M059J (cell line): ENCODE measurements at places on chromosomes 13 and 19. TPM values are rescaled to one million over a fixed set of nuclear protein-coding genes. Genes with fewer than 3 reads are reported as not detected.

GRCh38 chr13:46683676-46684260, 113.2 kb downstream of the ESD start:
- peak; percentile 12 for DNase-seq

- DNase-seq: no peak
These were observed 1.1 kb downstream of the FKBP8 start for GRCh38 chr19:18541992-18542940.

GRCh38 chr13:101763191-101763590, 310.7 kb downstream of the ITGBL1 start:
- DNase-seq: peak; percentile 5

- DNase-seq: peak; percentile 39
These were observed 4.6 kb downstream of the EPN1 start for GRCh38 chr19:55679343-55680257.

Gene TRPM4
- 1.2 and 2.6 TPM in 2 replicates for total RNA-seq

GRCh38 chr13:106372199-106373155, 163.0 kb downstream of the EFNB2 start:
- DNase-seq: peak; percentile 51

Gene CYP4F22
- not detected in 2 replicates for total RNA-seq

GRCh38 chr13:48178126-48178525, 54.9 kb upstream of the ITM2B start:
- no peak for DNase-seq

Gene F7
- not detected in 2 replicates for total RNA-seq

DNA sequence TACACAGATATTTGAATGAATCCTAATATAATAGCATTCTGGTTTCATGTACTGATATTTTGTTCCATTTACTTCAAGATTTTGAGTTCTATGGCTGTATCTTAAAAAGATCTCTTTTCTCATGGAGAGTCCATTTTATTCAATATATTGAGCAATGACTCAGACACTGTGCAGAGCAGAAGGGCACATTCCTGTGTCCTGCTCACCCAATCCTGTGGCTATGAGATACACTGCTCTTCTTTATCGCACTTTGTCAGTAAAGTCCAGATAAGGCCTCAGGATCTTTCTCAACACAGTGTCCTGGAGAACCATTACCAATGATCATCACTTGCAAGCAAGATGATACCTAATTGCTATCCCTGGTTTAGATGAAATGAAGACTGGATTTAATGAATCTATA, 155.0 kb downstream of the CYSLTR2 start:
- DNase-seq: peak; percentile 52

DNA sequence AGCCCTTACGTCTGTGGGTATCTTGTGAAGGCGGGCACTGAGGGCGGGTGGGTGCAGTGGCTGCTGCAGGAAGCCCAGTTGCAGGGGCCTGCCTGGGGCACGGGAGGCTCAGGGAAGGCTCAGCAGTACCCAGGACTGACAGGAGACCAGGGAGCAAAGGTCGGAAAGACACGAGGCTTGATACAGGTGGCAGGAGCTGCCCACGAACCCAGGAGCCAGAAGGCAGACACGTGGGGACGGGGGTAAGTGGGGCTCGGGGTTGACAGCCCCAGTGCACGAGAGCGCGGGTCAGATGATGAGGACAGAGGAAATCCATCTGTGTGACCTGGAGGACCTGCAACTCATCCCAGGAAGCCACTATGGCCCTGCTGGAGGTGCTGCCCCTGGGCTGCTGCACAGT, 25.3 kb downstream of the ELAVL1 start:
- no peak for DNase-seq

GRCh38 chr19:45500918-45501729, 2.9 kb downstream of the PPM1N start:
- no peak for DNase-seq

DNA sequence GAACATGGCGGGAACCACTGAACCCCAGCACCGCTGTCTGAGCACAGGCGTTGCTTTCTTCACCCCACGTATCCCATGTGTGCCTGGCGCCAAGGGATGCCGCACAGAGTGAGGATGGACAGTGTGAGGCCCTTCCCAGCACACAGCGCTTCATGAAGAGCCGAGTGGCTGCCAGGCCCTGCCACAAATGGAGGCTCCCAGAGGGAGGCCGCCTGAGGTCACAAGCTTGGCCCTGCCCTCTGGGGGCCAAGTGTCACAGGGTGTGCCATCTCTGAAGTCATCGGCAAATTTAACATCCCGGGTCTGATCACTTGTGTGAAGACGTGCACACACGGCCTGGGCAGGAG, 24.4 kb downstream of the MPND start:
- DNase-seq: no peak

DNA sequence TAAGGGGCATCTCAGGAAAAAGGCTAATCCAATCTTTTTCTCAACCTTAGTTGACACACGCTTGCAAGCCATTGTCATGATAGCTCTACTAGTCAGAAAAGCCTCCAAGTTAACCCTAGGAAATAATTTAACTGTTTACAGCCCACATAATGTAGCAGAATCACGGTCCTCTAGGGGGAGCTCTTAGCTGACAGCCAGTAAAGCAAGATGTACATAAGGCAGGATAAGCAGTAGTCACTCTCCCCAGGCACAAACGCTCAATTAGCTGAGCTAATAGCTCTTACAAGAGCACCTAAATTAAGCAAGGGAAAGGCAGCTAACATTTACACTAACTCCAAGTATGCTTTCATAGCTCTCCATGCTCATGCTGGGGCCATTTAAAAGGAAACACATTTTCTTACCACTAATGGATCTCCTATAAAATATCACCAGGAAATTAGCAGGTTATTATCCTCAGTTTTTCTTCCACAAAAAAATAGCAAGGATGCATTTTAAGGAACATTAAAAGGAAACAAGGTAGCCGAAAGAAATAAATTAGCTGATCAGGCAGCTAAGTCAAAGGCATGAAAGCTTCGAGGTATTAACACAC, 33.7 kb upstream of the ZSCAN5A start:
- DNase-seq: no peak

- DNase-seq: no peak
These were observed 37.5 kb downstream of the ZNF557 start for GRCh38 chr19:7106711-7107657.

DNA sequence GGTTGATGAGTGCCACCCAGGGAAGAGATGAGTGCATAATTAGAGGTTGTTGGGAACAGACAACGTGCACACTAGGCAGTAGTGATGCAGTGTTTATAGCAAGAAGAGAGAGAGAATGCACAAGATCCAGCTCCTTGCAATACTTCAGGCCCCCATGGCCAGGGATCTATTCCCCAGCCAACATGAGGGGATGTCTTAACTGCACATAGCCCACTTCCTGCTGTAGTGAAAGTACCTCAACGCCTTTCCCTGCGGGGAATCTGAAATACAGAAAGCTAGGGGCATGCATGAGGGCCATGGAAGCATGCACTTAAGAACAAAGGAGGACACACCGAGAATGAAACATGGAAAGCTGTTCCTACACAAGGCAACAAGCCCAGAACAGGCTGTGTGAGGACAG, 636.7 kb upstream of the GPC6 start:
- no peak for DNase-seq

GRCh38 chr13:40477623-40478608, 188.5 kb downstream of the FOXO1 start:
- no peak for DNase-seq

- no peak for DNase-seq
These were observed 396.7 kb upstream of the GPC6 start for GRCh38 chr13:92829930-92830329.

Gene MAB21L1
- total RNA-seq: 0.84 and 1.1 TPM in 2 replicates

- no peak for DNase-seq
These were observed 62.8 kb upstream of the DOCK9 start for GRCh38 chr13:99040536-99041131.

Gene FXYD7
- not detected in 2 replicates for total RNA-seq

GRCh38 chr19:47765523-47766358, 12.8 kb upstream of the SELENOW start:
- DNase-seq: peak; percentile 50

- DNase-seq: no peak
These were observed 16.5 kb downstream of the ARHGEF7 start for GRCh38 chr13:111131611-111132010.

Gene TNFRSF19
- 54.8 and 55.5 TPM in 2 replicates for total RNA-seq

GRCh38 chr13:35646056-35646774, 169.7 kb upstream of the MAB21L1 start:
- DNase-seq: no peak

DNA sequence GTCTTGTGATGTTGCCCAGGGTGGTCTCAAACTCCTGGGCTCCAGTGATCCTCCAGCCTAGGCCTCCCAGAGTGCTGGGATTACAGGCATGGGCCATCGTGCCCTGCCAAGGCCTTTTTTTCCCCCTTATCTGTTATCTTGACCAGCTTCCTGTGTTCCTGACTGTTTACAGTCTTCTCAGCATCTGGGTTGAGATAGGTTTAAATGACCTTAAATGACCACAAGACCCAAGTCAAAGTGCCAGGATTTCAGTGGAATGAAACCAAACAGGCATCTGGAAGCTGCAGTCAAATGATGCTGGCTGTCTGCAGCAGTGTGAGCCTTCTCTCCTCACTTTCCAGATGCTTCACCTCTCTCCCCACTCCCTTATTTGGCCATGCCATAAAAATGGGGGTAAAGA, 114.2 kb upstream of the CLDN10 start:
- peak; percentile 51 for DNase-seq
